Panc1 (cell line): ENCODE measurements at places on chromosomes 12 and 14. TPM values are rescaled to one million over a fixed set of nuclear protein-coding genes. Genes with fewer than 3 reads are reported as not detected.

DNA sequence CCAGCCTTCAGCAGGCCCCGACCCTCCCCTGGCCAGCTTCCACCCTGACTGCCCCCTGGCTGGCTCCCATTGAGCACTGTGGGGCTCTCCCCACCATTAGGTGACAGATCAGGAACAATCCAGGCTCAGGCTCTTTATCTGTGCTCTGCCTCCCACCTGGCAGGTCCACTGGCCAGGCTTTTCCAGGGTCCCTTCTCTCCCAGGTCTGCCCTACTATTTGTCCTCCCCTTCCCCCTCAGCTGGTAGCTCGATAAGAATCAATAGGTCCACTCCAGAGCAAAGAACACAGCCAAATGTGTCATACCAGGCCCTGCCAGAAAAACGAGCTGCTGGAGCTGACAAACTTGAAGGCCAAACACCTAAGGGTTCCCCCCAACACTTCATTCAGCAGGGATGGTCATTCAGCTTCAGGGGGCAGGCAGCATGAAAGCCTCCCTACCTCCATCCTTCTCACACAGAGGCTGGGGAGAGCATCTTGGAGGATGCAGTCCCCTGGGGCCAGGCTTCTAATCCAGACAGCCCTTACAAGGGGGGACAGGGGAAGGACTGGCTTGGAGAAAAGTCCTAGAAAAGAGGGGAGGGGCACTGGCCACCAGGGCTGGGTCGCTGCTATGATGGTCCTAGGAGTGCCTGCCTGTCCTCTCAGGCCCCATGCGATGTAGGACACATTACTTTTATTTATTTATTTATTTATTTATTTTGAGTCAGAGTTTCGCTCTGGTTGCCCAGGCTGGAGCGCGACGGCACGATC lies 1.9 kb upstream of the KRT18 start:
- no peak for DNase-seq

Gene CFAP251
- 4.2 TPM for total RNA-seq

DNA sequence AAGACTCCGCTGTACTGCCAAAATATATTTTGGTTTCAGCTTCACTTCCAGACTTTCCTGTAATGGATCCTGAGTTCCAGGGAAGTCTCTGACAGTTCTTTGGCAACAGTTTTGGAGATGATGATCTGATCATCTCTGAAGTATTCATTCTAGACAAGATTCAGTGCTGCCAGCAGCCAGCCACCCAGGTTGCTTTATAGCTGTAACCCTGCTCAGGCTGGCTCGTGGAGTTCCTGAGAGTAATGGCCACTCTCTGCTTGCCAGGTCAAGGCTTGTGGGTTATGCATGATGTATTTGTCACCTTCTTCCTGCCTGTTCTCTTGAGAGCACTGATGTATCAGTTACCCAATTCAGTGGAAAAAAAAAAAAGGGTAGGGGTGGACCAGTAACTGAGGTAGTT lies 124.3 kb downstream of the PPHLN1 start:
- no peak for DNase-seq

DNA sequence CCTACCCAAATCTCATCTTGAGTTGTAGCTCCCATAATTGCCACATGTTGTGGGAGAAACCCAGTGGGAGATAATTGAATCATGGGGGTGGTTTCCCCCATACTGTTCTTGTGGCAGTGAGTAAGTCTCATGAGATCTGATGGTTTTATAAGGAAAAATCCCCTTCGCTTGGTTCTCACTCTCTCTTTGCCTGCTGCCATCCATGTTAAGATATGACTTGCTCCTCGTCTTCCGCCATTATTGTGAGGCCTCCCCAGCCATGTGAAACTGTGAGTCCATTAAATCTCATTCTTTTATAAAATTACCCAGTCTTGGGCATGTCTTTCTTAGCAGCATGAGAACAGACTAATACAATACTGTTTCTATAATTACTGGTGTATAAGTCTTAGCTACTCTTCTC lies 6.5 kb upstream of the BCAT1 start:
- no peak for DNase-seq

Gene TAS2R50
- total RNA-seq: 0.18 TPM

GRCh38 chr12:4951601-4952000 lies 41.9 kb downstream of the KCNA1 start:
- no peak for DNase-seq

- no peak for DNase-seq
Measured at GRCh38 chr14:26424537-26424936, 173.3 kb downstream of the NOVA1 start.

Gene CYP27B1
- total RNA-seq: 4.0 TPM

- no peak for DNase-seq
Measured at GRCh38 chr12:34336619-34337465, 314.5 kb downstream of the ALG10 start.

DNA sequence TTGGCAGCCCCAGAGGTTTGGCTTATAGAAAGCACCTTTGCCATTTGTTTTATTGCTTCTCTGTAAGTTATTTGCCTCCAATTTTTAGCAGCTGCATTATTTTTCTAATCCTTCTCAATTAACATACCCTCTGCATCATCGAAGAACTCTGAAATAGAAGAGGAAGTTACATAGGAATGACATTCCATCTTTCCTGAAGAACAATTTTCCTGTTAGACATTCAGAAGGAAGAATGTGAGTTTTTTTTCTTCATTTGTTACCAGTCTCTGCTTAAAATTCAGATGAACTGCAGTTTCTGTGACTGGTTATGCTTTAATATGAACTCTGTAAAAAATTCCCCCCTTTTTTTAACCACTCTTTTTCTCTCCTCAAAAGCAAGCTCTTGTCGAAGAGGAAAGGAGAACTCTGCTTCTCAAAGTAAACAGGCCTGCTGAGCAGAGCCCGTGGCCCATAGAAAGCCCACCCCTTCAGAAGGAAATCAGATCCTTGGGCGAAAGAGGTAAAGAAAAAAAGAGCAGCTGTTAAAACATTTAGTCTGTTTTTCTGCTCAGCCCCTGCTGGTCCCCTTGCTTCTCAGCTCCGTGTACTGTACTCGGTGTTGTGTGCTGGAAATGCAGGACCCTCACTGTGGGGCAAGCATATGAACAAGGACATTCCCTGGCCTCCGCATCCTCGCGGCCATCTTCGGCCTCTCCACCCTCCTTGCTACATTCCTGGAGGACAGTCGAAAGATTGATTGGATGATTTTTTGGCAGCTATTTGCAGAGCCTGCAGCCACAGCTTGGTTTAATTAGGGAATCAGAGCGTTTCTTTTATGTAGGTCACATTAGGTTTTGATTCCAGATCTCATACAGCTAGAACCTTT lies 164.4 kb upstream of the LRIG3 start:
- no peak for DNase-seq

DNA sequence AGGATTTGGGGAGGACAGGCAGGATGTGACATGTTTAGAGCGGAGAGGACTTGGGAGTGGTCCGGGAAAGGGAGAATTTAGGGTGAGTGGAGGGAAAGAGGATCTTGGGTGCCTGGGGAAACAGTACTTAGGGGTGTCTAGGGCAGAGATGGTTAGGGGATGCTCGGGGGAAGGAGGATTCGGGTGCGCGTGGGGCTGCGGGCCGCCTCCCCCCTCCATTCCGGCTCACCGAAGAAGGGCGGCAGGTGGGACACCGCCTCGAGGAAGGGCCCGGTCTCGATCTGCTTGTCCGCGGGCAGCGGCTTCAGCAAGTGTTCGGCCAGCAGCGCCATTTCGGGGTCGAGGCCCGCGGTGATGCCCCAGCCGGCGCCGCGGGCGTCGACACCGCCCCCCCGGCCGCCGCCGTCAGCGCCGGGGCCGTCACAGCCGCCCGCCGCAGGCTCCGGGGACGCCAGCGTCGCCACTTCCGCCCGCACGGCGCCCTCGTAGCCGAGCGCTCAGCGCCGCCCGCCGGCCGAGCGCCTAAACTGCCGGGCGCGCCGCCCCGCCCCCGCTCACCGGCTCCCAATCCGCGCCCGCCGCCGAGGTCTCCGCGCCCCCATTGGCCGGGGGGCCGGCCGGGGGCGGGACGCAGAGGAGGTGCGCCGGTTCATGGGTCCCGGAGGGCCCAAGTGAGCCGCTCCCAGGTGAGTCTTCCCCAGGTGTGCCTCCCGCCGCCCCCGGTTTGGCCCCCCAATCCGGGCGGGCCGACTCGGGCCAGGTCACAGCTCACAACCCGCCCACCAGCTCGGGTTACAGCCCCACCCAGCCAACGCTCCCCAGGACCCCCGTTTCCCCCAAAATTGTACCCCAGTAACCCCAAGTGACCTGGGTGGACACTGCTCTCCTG lies at the start of gene GLTP:
TSS of gene GLTP (minus strand) at position 499 of the 889 bp plus-strand sequence. CDS start at position 332, 167 bp downstream.
- DNase-seq: no peak

GRCh38 chr12:93530358-93530757 lies 42.1 kb upstream of the SOCS2 start:
- DNase-seq: no peak

GRCh38 chr12:57755454-57756372 lies 810 bp downstream of the MARCHF9 start:
- no peak for DNase-seq

GRCh38 chr12:51672334-51672733 lies 81.3 kb downstream of the SCN8A start:
- DNase-seq: no peak

Gene TMX1
- 34.9 TPM for total RNA-seq

GRCh38 chr12:11650286-11651281 lies 1.1 kb downstream of the ETV6 start:
- no peak for DNase-seq

DNA sequence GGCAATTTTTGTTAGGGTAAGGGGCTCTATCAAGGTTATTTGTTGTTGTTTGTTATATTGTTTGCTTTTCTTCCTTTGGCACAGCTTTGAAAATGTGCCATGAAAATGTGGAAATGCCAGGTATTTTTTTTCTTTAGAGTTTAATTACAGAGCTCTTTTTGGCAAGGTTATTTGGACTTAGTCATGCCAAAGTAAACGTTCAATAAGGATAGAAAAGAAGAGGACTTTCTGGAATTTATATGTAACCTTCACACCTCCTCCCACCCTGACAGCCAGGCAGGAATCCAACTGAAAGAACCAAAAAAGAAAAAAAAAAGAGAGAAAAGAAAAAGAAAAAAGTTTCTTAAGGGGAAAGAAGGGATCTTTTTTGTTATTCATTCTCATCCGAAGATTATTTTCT lies 217.8 kb downstream of the KITLG start:
- DNase-seq: no peak

DNA sequence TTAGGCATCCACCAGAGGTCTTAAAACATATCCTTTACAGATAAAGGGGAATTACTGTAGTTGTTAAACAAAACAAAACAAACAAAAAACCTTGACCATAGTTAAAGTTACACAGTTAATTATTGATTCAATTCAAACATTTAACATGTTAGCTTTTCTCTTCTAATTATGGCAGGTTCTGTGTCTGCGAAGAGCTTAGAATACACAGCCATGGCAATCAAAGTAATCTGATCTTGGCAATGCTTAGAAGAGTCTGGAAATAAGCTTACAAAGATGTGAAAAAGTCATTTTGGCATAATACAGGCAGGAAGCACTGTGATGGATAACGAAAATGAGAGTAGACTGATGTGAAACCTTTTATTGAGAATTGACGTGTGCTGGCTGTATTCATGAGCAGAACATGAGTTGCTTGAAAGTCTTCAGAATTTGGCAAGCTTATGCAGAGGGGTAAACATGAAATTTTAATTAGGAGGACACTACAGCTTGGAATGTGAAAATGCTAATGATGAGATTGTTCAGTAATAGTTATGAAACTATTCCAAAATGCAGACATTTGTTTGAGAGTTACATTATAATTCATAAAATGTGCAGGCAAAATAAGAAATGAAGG lies 629.6 kb downstream of the FSCB start:
- no peak for DNase-seq

DNA sequence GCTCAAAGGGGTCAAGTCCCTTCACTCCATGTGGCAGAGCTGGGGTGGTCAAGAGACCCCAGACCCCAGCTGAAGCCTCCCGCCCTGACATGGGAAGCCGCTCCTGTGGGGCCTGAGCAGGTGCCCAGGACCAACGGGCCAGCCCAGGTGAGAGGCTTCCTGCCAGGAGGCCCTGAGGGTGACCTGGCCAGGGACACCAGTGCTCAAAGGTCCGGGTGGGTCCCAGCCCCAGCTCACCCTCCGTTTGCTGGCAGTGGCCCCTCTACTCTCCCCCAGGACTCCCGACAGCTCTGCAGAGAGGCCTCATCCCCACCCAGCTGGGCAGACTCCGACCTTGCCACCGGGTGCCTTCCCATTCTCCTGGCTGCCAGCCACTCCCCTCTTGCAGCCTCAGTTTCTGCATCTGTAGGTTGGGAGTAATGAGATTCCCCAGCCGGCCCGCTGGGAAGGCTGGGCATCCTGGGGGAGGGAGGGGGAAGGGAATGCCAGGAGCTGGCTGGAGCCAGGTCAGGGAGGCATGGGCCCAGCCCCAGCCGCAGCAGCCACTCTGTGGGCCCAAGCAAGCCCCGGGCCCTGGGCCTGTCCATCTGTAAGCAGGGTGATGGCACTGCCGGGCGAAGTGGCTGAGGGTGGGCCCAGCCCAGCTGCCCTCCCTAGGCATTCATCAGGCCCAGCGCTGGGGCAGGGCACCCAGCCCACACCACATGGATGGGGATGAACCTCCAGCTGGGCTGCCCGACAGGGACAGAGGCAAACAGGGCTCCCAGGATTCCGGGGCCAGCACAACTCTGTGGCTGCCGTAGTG lies 10.3 kb upstream of the INF2 start:
- no peak for DNase-seq

DNA sequence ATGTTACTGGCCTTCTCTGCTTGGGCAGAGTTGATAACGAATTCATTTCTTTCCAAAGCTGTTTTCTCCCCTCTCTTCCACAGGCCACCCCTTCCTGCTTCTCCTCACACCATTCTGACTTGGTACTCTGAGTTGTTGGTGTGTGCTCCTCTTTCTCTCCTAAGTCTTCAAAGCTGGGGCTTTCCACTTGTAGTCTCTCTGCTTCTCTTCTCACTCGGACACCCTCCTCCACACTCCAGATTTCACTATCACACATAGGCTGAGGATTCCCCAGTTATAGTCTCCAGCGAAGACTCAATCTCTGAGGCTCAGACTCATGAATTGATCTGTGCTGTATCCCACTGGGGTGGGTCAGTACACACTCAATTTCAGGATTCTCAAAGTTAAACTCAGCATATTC lies 201.0 kb downstream of the SSPN start:
- no peak for DNase-seq

Gene MGP
- 0.72 TPM for total RNA-seq

GRCh38 chr14:98958632-98959031 lies 313.4 kb downstream of the BCL11B start:
- DNase-seq: no peak

GRCh38 chr14:62914025-62914424 lies 131.2 kb downstream of the KCNH5 start:
- DNase-seq: no peak
